ENCODE measurements at places on chromosomes 7 and 10.
A peak's percentile ranks its signal among the peaks of the same experiment; 100 is the strongest.

GRCh38 chr7:79137942-79138341 lies 315.5 kb downstream of the MAGI2 start:
- DNase-seq: no peak

DNA sequence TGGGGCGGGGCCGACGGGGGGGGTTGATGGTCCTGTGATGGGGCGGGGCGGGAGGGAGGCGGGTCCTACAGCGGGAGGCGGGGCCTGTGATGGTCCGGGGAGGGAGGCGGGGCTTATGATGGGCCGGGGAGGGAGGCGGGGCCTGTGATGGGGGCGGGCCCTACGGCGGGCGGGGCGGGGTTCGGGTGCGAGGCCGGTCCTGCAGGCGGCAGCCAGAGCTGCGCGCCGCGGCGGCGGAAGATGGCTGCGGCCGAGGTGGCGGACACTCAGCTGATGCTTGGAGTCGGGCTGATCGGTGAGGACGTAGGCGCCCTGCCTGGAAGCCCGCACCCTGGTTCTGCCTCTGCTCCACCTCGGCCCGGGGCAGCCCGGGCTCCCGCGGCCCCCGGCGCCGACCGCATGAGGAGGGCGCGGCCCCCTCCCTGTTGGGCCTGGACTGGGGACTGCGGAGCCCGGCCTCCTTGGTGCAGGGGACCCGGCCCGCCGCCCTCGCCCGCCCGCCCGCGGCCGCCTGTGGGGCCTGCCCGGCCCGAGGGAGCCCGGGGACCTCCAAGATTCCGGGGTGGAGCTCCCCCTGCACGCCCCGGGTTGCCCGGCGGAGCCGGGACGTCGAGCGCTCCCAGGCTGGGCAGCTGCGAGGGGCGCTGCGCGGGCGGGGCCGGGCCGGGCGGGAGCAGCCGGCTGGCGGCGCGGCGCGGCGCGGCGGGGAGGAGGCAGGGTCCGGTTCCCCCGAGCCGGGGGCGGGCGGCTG lies at the start of gene DENND10:
TSS of gene DENND10 (plus strand) at position 211 of the 751 bp plus-strand sequence. CDS start at position 241, 30 bp downstream.
- DNase-seq: peak; percentile 72

- DNase-seq: no peak
These were observed 44.8 kb upstream of the TARP start for GRCh38 chr7:38318241-38318640.

DNA sequence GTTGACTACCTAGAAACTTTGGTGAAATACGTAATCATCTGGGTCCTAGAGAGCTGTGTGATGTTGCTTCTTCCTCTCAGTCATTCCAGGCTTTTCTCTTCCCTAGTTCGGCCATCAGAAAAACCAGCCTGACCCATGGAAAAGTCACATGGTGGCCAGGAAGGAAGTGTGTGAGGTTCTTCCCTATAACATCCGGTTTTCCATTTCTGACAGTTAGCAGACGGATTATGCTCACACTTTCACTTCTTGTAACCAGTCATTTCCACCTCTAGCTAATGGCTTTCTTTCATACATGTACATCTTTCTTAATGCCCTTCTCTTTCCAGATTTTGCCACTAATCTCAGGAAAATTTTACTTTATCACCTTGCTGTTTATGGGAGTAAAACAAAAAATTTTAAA lies 110.0 kb upstream of the GLCCI1 start:
- no peak for DNase-seq

- no peak for DNase-seq
These were observed 2.7 kb upstream of the PDGFA start for GRCh38 chr7:522071-522950.

GRCh38 chr10:60280475-60280874 lies 109.2 kb downstream of the ANK3 start:
- no peak for DNase-seq

- DNase-seq: no peak
These were observed 110.1 kb downstream of the ARID5B start for GRCh38 chr10:62011558-62011957.

DNA sequence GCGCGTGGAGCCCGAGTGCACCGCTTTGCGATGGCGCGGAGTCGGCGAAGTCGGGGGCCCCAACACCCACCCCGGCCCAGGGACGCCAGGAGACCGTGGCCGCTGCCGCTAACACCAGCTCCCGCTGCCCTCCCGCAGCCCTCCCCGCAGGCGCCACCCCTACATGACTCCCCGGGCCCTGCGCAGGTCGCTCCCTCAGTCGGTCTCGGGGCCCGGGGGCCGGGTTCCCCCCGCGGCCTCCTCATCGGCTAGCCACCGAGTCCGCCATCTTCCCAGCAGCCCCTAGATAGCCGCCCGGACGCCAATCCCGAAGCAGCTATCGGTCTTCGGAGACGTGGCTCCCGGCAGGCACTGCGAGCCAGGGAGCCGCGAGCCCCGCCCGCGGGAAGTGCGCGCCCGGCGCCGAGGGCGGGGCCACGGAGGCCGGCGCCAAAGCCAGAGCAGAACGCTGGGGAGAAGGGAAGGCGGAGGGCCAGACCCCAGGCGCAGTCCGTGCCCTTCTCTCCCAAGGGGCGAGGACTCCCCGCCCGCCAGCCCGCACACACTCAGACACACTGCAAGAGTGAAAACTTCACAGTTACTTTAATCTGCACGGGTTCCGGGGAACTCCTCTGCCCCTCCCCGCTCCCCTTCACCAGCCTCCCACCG lies at the start of gene FASTK:
TSS of gene FASTK (minus strand) at position 288 of the 648 bp plus-strand sequence. CDS start at position 245, 43 bp downstream.
- DNase-seq: peak; percentile 65

GRCh38 chr7:54843841-54844355 lies 84.9 kb upstream of the SEC61G start:
- no peak for DNase-seq

DNA sequence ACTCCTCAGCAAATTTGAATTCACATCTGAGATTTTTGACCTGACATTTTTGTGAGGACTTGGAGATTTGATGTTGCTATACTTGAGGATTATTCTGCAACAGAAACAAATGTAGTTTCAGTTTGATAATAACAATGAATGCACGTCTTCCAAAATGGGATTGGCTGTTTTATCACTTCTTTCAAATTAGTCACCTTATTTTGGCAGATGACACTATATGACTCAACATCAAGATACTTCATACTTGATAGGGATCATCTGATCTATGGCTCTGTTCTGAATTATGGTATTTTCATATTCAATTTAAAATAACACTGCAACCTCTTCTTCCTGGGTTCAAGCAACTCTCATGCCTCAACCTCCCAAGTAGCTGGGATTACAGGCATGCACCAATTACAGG lies 24.2 kb downstream of the ARL5B start:
- DNase-seq: no peak

DNA sequence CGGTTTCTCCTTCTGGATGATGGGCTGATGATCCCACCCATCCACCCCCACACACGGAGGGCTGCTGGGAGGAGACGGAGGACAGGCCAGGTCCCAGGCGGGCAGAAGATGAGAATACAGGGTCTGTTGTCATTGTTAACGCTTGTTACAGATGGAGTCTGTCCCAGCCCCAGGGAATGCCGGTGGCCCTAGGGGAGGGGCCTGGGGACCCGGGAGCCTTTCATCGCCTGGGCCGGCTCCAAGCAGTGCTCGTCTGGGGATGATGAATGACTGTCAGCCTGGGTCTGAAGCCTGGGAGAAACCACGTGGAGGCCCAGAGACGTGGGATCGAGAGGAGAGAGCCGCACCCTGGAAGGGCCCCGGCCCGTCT lies 69.2 kb downstream of the UNCX start:
- no peak for DNase-seq

GRCh38 chr10:110870823-110871297 lies 868 bp upstream of the PDCD4 start:
- DNase-seq: no peak

- peak; percentile 66 for DNase-seq
These were observed 163.0 kb upstream of the KLF14 start for GRCh38 chr7:130896898-130897514.

GRCh38 chr7:31986878-31987518 lies 83.2 kb downstream of the PDE1C start:
- DNase-seq: no peak

DNA sequence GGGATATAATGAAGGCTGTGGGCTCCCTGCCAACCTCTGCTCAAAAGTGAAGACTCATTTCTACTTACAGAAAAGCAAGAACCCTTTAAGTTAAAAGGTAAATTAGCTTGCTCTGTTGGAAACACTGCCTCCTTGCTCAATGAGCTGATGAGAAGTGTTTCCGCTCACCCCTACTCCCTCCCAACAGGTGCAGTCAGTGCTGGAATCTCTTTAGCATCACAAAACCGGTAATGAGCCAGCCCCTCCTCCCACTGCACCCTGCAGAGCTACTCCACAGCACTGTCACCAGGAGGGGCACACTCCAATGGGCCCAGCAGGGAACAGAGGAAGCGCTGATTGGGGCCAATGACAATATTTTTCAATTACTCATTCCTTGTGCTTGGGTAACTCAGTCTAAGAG lies 262.5 kb downstream of the TCERG1L start:
- DNase-seq: no peak

DNA sequence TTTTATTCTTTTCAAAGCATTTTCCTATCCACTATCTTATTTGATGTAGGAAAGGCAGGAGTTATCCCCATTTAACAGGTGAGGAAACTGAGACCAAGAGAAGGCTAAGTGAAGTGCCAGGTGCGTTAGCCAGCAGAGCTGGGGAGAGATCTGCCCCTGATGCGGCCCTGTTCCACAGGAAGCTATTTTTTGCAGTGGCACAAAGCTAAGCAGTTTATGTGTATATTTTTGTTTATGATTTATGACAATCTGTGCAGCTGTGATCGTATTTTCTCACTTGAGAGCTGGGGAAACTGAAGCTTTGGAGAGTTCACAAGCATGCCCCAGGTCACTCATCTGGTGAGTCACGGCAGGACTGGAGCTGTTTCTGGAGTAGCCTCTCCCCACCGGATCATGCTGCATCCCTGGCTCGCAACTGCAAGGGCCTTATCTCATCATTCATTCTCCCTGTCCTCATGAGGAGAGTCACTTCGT lies 38.8 kb downstream of the SLC29A3 start:
- no peak for DNase-seq

- DNase-seq: no peak
These were observed 16.9 kb upstream of the ZNF777 start for GRCh38 chr7:149477494-149478443.

- no peak for DNase-seq
These were observed 25.2 kb upstream of the PSMG3 start for GRCh38 chr7:1595027-1595426.

DNA sequence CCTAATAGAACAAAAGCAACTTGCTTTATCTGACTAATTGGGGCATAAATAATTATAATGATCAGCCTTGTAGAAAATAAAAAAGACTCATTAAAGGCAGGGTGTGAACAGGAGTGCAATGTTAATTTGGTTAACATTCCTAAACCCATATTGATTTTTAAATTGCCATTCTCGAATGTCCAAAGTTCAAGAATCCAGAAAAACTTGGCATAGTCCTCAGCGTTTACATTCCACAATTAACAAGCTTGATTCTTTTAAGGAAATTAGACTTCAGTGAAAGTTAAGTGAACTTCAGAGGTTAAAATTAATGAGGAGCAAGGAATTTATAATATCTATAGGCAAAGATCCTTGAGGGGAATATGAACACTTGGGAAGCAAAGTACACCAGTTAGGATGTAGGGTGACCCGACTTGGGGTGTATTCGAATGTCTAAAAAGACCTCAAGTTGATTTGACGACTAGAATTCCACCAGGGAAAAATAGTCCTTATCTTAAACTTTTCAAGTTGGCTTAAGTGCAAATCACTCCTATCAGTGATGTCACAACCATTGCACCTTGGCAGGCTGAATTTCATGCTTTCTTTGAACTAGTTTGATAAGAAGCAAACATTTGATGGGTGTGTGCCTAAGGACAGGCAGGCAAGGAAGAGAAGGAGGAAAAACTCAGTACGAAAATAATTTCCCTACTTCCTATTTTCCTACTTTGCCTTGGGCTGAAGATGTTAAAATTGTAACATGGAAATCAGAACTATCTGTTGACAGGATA lies 830.4 kb upstream of the COBL start:
- DNase-seq: no peak

DNA sequence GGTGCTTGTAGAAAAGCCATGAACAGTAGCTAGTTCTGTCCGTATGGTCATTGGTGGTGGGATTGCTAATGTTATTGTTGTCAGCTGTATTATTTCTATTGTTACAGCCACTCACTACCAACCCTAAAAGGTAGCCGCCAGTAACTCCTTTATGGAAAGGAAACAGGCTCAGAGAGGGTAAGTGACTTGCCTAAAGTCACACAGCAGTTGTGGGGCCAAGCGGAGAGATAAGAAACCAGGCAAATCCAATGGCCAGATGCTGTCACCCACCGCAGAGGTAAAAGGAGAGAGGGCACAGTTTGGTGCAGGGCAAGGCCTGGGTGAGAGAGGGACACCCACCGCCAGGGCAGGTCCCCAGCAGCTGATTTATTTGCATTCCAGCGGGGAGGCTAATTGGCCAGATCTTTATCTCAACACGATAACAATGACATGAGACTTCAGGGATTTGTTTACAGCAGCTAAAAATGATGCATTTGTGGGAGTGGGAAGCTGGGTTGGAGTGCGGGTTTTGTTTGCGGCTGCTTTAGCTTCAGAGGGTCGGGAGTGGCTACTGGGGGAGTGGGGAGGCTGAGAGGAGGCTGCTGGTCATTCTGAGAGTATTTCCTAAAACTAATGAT lies 8.6 kb upstream of the NKX2-3 start:
- no peak for DNase-seq

- no peak for DNase-seq
These were observed 14.6 kb downstream of the FAM149B1 start for GRCh38 chr10:73182568-73182967.

GRCh38 chr7:47285860-47286491 lies 295.9 kb downstream of the TNS3 start:
- DNase-seq: no peak

DNA sequence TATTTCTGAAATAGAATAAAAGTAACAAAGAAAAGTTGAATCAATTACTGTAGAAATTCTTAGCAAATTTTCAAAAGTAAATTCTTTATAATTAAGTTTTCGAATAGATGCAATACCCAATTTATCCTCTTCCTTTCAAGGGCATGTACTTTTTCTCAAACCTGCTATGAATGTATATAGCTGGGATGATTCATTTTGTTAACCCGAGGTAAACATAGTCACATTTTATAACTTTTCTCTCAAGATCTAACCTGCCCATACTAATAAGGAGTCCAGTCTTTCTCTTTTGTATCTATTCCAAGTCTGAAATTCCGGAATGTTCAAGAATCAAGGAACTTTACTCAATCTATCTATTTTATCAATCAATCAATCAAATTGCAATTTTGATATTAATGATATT lies 1072.9 kb downstream of the REEP3 start:
- no peak for DNase-seq

DNA sequence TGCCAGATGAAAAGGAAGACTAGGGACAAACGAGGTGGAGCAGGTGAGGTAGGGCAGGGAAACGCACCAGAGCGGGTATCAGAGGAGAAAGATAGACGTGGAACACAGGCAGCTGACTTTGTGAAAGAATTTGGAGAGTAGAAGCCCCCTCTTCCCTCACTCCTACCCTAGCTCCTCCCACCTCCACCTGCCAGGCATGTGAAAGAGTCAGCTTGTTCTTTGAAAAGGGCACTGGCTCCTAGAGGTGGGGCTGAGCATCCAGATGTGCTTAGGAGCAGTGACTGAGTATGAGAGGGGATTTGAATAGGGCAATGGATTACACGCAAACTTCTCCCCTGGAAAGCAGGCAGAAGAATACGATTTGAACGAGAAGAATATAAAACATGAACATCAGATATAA lies 174.2 kb upstream of the INHBA start:
- DNase-seq: no peak

All from hypothalamus (tissue), 51 donors.